Stomach (tissue), 19 donors: ENCODE measurements at places on chromosomes 5 and 9. TPM values are rescaled to one million over a fixed set of nuclear protein-coding genes. Genes with fewer than 3 reads are reported as not detected.

TLX3 gene
- polyA plus RNA-seq, result not detected

ANGPTL2 gene
- 6.1 TPM for polyA plus RNA-seq

HTR4 gene
- not detected for polyA plus RNA-seq

FAM221B gene
- not detected for polyA plus RNA-seq

ADAMTS12 gene
- polyA plus RNA-seq, result 0.15 TPM

MYO10 gene
- polyA plus RNA-seq, result 13.7 TPM

SPINK4 gene
- polyA plus RNA-seq, result not detected

MELK gene
- 3.7 TPM for polyA plus RNA-seq

SPINK7 gene
- 4.9 TPM for polyA plus RNA-seq

GZMA gene
- 1.8 TPM for polyA plus RNA-seq

AJM1 gene
- polyA plus RNA-seq, result 1.5 TPM

FAM170A gene
- polyA plus RNA-seq, result not detected

GABRG2 gene
- polyA plus RNA-seq, result 0.06 TPM

BNC2 gene
- polyA plus RNA-seq, result 1.3 TPM

FBP2 gene
- 17.8 TPM for polyA plus RNA-seq

SLC34A1 gene
- not detected for polyA plus RNA-seq

RALGDS gene
- polyA plus RNA-seq, result 32.8 TPM

GM2A gene
- polyA plus RNA-seq, result 27.7 TPM

GRIN1 gene
- polyA plus RNA-seq, result 0.31 TPM
